IPS-NIHi11 (cell line): ENCODE measurements at places on chromosomes 11 and 22.

DNA sequence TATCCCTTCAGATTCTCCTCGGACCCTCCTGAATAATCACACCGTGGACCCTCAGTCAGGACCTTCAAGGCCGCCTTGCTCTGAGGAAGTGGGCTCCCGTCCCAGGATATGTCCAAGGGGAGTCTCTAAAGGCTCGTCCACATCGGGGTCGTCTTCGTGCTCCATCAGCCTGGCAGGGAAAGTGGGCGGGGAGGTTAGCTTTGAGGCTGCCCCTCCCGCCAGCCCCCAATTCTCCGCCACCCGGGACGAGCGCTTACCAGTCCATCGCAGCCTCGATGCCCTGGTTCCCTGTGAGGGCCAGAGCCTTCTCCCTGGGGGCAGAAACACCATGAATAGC is 472 bp downstream of the UBXN1 start:
- DNase-seq = no peak

DNA sequence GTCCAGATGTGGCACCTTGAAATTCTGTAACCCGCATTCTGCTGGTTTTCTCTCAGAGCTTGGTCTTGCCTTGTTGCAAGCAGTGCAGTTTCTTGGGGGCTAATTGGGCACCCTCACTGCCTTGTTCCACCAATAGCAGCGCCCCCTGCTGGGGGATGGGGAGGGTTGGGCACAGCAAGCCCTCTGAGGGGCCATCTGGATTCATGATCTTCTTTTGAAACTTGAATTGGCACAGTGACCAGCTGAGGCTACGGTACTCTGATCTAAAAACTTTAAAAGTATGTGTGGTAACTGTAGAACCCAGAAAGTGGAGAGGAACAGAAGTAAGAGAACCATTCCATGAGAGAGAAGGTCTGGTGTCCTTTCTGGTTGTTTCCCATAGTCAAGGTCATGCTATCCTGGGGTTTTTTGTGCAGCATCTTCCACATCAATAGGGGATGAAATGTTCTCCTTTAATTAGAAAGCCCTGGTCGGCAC is 64.2 kb downstream of the MED15 start:
- DNase-seq = peak; percentile 82

- no peak for DNase-seq
These were observed 10.2 kb downstream of the BCR start for GRCh38 chr22:23190526-23190925.

- no peak for DNase-seq
These were observed 44.4 kb upstream of the DAGLA start for GRCh38 chr11:61635787-61636186.

GRCh38 chr11:61171907-61172306 is 10.7 kb upstream of the VPS37C start:
- no peak for DNase-seq

- DNase-seq = no peak
These were observed 145.6 kb downstream of the FEZ1 start for GRCh38 chr11:125350206-125351032.

GRCh38 chr11:65585396-65586246 is 9.8 kb downstream of the EHBP1L1 start:
- DNase-seq = no peak
